ENCODE measurements at places on chromosomes 13 and 19.

GRCh38 chr13:51252954-51253532 is 30.8 kb downstream of the FAM124A start:
- no peak for DNase-seq

GRCh38 chr19:44202974-44203373 is 9.4 kb upstream of the ZNF227 start:
- no peak for DNase-seq

DNA sequence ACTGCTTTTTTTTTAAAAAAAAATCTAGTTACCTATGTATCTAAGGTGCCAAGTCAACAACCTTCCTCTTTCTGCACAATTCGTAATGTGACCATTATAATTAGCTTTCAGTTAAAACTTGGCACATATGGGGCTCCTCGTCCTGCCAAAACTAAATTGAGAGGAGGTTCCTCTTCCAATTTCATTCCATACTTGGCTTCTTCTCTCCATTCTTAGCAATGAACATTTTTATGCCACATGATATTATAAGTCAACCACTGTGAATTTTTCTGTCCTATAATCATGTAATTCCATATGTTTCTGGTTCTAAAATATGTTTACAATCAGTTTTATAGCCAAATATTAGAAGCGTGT is 177.0 kb downstream of the DCLK1 start:
- DNase-seq: no peak

DNA sequence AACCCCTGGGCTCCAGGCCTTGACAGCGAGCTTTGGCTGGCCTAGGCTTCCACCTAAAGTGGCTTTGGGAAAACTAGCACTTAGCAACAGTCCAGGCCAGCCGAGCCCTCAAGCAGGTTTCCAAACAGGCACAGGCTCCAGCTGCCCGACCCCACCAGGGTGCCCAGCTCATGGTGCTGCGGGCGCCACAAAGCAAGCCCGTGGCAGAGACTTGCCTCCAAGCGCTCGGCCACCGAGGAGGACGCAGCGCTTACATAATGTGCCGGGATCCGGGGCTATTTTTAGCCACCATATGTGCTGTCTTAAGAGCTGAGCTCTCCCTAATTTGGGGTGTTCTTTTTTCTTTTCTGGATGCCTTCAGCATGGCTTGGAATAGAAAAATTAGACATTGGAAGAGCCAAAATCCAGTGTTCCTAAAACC is 56.1 kb upstream of the F7 start:
- no peak for DNase-seq

- DNase-seq: peak; percentile 40
Observed at GRCh38 chr13:35164324-35164932, 222.4 kb downstream of the NBEA start.

DNA sequence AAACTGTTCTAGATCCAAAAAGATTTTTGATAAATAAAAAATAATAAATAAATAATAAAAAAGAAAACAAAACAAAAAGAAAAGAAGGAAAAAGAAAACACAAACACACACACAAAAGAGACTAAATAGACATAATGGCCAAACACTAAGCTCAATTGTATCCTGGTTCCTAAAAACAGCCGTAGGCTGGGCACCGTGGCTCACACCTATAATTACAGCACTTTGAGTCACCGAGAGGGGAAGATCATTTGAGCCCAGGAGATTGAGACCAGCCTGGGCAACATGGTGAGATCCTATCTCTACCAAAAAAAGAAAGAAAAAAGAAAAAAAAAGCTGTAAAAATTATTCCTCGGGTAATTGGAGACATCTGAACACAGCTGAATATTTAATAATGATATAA is 8.9 kb downstream of the ETHE1 start:
- peak; percentile 26 for DNase-seq

All from T47D (cell line).